Ammon's horn (tissue), 1 donor: ENCODE measurements at places on chromosomes 1 and 21.
A peak's percentile ranks its signal among the peaks of the same experiment; 100 is the strongest.

DNA sequence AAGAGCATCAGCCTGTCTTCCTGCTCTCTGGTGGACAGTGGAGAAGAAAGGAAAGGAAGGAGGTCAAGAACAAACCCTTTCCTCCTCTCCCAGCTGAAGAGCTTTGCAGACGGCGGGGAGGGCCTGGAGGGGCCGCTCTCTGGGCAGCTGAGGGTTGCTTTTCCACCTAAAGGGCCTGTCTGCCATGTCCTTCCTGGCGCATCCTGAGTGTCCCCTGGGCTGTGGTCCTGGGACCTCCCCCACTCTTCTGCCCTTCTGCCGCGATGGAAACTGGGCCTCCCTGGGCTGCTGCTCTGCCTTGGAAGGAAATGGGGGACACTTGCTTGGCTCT, 107.0 kb downstream of the ETS2 start:
- DNase-seq = no peak

DNA sequence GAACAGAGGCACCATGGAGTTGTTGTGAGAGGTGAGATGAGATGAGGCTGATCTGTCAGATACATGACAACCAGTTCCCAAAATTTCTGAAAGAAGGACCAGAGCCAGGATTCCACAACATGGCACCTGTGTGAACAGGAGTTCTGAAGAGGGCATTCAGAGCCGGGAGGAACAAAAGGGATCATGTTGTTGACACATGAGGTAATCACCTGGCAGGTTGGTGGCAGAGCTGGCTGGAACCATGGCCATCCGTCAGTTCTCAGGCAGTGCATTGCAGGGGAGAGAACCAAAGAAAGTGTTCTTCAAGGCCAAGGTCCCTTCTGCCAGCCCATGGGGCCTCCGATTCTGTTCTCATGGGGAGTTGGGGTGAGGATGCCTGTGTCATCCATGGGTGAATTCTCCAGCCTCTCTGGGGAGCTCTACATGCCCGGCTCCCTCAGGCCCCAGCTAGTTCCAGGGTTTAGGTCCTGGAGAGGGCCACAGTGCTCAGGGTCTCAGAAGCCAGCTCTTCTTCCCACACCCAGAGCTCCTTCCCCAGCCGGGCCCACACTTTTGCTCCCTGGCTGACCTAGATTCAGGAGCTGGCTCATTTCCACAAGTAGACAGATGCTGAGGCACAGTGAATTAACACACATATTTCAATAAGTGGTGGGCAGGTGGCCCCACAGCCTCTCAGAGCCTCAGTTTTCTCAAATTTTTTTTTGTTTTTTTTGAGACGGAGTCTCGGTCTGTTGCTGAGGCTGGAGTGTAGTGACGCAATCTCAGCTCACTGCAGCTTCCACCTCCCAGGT, 49.1 kb upstream of the CTPS1 start:
- DNase-seq = no peak

DNA sequence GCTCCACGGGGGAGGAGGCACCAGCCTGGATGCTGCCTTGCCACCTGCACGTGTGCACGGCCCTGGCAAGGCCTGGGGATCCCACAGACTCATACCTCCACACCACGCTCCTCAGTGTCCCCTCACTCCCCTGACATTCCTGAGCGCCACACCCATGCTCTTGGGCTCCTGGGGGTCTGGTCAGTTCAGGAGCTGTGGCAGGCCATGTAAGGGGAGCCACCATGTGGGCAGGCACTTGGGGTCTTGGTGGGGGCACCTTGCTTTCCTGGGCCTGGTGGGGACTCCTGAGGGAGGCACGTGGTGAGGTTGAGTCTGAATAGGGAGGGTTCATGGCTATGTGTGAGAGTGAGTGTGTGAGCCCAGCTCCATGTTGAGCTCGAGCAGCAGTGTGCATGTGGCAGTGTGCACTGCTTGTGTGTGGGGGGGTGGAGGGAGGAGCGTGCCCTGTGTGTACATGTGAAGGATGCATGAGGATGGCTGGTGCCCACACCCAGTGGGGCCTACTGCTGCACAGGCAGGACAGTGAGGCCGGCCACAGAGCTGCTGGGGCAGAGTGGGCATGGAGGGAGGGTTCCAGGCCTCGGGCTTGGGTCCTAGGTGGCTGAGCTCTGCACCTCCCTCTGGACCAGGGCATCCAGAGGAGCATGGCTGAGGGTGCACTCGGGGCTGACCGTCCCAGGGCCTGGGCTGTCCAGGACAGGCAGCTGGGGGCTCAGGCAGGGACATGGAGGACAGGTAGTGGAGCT, 1.6 kb downstream of the GJC2 start:
- no peak for DNase-seq

DNA sequence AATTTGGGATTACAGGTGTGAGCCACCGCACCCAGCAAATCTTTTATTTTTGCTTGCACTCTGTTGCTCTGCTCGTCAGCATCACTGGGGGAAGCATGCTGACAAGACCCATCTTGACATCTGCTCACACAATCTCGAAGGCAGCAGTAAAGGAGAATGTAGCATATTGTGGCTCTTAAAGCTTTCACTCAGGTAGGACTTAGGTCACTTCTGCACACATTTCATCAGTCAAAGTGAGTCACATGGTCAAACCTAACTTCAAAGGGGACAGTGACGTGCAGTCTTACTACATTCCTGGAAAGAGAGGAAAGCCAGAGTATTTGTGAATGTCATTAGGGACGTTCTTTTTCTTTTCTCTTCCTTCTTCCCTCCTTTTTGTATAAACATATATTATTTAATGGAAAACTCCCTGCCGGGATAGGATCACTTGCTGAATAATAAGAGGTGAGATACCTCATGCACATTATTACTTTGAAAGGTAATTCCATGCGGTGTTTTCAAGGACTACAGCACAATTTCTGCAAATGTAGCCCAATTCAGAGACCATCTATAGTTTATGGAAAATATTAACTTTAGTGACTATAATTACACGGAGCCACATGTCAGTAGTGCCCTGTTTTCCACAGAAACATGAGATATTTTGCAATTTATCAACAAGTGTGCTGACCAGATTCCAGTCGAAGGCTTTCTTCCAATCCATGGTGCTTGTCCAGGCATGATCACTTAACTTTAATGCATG, 19.3 kb upstream of the ACBD6 start:
- no peak for DNase-seq

- DNase-seq = no peak
Observed at GRCh38 chr21:45959182-45959581, 22.4 kb upstream of the COL6A1 start.

- DNase-seq = peak; percentile 96
Observed at GRCh38 chr1:3219005-3219790, 150.2 kb downstream of the PRDM16 start.

DNA sequence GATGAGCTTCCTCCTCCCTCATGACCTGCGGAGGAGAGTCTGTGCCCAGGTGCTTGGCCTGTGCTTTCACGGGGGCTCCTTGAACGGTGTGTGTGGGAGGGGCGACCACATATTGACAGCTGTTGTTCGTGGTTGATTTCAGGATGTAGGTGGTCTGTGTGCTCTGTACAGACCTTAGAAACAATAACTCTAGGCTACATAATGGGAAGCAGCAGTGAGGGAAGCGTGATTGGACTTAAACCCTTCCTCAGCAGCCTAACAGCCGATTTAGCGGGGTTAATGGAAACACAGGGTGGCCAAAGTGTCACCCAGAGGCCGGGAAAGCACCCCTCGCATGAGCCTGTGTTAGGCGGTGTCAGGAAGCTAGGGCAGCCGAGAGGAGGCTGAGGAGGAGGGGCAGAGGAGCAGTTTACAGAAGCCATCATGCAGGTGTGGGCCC, 56.0 kb downstream of the TBCE start:
- DNase-seq = no peak

DNA sequence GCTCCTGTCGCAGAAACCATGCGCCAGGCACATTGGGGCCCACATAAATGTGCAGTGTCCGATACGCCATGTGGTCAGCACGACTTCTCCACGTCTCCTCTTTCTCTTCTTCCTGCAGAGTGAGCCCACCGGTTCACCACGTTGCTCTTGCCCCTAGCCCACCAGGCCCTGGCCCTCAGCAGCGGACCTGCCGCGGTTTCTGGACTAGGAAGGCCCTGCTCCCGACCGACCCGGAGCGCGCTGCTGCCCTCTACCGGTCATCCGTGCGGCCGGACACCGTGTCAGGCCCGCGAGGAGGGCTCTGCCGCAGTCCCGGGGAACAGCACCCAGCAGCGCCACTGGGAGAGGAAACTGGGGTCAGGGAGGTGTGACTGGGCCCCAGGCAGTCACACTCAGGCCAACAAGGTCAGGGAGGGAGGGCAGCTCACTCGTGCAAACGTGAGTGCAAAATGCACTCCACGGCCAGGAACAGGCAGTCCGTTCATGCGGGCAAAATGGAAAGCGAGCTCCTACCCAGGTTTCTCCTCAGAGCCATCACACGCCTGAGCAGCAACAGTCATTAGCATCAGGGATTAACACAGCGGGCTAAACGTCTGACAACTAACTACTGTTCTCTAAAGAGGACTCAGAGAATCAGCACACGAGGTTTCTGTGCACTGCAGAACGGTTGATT, 13.7 kb downstream of the TLR5 start:
- peak; percentile 54 for DNase-seq

- no peak for DNase-seq
Observed at GRCh38 chr1:32883338-32884031, 2.8 kb upstream of the HPCA start.

- no peak for DNase-seq
Observed at GRCh38 chr1:1391225-1391624, 7.9 kb downstream of the CCNL2 start.

DNA sequence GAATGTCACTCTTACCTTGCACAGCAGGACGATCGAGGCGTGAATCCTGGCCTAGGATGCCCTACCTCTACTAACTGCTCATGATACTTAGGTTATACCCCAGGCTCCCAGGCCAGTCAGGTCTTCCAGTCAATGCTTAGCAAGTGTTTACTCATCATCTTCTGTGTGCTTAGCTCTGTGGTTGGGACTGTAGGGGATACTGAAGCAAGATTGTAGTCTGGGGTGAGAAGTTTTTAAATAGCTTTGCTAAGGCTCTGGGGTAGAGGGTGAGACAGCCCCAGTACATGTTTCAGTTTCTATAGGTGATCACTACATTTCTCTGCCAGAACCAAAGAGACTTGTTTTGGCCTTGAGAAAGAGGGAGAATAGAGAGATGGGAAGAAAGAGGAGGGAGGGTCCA, 250.8 kb upstream of the KIAA0040 start:
- DNase-seq = no peak

DNA sequence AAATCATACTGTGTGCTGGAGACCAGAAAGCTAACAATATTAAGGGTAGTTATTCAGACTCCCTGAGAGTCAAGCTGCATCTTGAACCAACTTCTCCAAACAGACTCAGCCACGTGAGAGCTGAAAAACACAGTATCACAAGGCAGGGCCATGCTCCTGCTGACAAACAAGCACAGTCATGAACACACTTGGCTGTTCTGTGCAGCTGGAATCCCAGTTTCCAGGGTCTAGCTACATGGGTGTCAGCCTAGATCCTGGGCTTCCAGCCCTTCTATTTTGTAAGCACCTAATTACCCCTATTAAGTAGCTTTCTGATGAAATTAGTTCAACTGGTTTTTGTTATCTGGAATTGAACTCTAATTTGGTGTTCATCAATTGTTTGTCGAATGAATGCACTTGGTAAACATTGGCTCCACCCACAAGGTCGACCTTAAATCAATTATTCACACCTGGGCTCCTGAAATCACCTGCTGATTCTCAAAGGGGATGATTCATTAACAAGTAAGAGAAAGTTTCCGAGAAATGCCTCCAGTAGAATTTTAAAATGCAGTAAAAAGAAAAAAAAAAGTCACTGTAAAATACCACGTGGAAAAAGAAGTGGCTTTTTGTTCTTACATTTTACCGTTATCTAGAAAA, 179.3 kb downstream of the ZC3H11B start:
- DNase-seq = no peak

DNA sequence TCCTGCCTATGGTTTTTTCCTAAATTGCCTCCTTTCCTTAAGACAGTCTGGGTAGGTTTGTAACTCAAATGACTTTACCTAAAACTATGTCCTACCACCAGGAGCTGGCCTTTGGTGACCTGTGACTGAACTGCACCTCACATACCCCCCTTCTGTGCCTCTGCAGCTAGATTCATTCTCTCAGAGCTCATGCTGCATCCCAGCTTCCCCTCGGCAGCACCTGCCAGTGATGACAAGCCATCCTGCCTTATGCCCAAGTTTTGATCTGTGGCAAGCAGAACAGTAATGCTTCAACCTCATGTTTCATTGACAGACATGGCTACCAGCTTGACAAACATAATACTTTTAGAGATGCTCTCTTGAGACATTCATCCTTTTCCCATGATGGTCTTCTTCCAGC, 141.9 kb downstream of the TSEN15 start:
- DNase-seq = no peak

GRCh38 chr1:14561014-14561693, 37.3 kb upstream of the KAZN start:
- no peak for DNase-seq

- DNase-seq = no peak
Observed at GRCh38 chr1:6491480-6491962, at the start of gene PLEKHG5. TSS of gene PLEKHG5 (minus strand) at chr1:6491667. CDS start at chr1:6477571, 14,096 bp downstream.

GRCh38 chr1:71228742-71229365, 148.0 kb upstream of the ZRANB2 start:
- peak; percentile 6 for DNase-seq

DNA sequence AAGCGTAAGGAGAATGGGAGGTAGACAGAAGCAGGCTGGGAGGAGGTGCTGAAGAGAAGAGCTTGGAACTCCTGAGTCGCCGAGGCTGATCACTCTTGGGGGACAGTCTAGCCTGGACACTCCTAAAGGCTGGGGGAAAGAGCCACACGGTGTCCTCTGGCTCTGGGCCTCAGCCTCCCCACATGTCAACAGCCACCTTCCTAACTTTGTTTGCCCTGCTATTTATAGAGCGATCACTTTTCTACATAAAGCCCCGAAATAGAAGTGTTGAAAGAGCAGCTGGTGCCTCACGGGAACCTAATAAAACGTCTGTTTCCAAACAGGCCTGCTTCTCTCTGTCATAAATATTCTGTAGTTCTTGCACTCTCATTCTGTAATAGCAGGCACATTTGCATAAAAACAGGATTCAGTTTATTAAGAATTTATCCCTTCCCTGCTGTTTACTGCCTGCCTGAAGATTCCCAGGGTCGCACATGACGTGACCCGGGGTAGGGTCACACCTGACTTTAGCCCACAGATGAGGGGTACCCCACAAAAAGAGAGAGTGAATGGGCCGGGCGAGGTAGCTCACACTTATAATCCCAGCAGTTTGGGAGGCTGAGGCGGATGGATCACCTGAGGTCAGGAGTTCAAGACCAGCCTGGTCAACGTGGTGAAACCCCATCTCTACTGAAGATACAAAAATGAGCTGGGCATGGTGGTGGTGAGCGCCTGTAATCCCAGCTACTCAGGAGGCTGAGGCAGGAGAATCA, 212.5 kb downstream of the TOMM20 start:
- DNase-seq = no peak

DNA sequence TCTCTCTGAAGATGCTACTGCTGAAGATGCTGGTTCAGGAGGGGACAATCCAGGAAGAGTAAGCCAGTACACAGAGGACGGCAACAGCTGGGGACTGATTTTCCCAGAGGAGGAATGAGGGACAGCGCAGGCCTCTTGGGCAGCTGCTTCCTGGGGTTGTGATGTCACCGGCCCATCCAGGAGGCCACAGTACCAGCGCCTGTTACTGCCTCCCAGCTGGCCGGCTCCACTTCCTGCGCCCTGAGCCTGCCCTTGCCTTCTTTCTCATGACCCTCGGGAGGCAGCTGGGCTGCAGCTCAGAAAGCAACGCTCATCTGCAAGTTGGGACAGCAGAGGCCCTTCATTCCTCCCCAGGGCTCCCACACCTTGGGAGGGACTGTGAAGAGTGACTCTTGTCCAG, 21.9 kb upstream of the ID3 start:
- peak; percentile 74 for DNase-seq
